ENCODE measurements at places on chromosomes 5 and 9. TPM values are rescaled to one million over a fixed set of nuclear protein-coding genes. Genes with fewer than 3 reads are reported as not detected.

- no peak for DNase-seq
These were observed 79.6 kb upstream of the BNC2 start for GRCh38 chr9:16950051-16950450.

MOB3B gene
- 1.1 TPM for total RNA-seq

- DNase-seq: no peak
These were observed 642 bp upstream of the ITGA1 start for GRCh38 chr5:52786949-52787599.

DNA sequence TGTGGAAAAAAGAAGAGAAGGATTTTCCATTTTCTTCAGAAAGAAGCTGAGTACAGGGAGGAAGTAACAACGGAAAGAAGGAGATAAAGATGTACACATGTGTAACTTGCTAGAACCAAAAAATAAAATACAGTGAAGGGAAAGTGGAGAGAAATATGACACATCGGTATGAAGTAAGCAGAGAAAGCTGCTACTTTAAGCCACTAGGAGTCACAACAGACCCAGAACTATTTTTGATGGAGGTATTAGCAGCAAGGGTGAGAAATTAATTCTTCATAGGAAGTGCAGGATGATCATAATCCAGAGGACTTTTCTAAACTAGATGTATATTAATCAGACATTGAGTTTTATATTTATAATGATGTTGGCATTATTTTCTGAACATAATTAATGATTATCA is 88.5 kb downstream of the FAM174A start:
- DNase-seq: no peak

FOXE1 gene
- total RNA-seq: not detected

- no peak for DNase-seq
These were observed 47.1 kb downstream of the ISOC1 start for GRCh38 chr5:129141696-129142095.

Data from liver (tissue), 10 donors.